ENCODE measurements at places on chromosomes 4 and X.

DNA sequence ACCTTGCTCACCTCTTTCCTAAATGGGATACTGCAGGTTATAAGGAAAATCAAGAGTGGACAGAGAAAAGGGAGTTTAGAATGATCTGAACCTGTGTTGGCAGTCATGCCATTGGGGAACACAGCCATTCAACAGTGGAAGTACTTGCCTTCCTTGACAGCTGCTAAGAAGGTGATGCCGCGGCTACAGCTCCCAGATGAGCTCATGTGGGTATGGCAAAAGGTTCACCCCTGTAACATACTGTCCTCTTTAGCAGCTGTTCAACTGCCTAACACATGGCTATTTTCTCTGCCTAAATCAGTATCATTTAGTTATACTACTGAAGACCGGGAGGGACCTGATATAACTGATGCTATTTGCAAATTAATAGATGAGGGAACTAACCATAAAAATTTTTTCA lies 76.8 kb downstream of the DCHS2 start:
- no peak for DNase-seq

DNA sequence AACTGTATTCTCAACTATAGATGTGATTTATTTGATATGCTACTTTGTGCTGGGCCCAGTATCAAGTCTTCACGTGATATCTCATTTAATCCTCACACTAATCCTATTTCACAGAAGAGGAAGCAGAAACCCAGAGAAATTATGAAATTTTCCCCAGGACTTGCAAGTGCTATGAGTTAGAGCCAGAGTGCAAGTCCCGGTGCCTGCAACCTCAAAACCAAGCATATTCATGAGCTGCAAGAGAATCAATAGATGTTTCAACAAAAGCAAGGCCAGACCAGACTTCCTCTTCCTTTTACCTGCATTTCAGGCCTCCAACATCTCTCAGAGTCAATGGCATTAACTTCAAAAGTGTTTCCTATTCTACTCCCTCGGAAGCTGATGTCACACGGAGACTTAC lies 92.2 kb upstream of the GATB start:
- DNase-seq = no peak

- no peak for DNase-seq
Measured at GRCh38 chr4:136558940-136559494, 973.3 kb downstream of the PCDH18 start.

GRCh38 chrX:87663421-87663820 lies 145.8 kb downstream of the KLHL4 start:
- DNase-seq = no peak

- DNase-seq = no peak
Measured at GRCh38 chr4:27807207-27807606, 946.6 kb downstream of the STIM2 start.

GRCh38 chr4:1950369-1950768 lies 58.4 kb downstream of the NELFA start:
- no peak for DNase-seq

GRCh38 chrX:125029131-125029530 lies 290.5 kb upstream of the TEX13C start:
- no peak for DNase-seq

DNA sequence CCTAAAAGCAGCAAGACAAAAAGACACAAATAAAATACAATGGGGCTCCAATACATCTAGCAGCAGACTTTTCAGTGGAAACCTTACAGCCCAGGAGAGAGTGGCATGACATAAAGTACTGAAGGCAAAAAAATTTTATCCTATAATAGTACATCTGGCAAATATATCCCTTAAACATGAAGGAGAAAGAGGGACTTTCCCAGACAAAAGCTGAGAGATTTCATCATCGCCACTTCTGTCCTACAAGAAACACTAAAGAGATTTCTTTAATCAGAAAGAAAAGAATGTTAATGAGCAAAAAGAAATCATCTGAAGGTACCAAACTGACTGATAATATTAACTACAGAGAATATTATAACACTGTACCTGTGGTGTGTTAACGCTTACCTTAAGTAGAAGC lies 86.4 kb downstream of the ANKRD17 start:
- DNase-seq = no peak

- no peak for DNase-seq
Measured at GRCh38 chrX:153692611-153693156, 5.0 kb downstream of the SLC6A8 start.

DNA sequence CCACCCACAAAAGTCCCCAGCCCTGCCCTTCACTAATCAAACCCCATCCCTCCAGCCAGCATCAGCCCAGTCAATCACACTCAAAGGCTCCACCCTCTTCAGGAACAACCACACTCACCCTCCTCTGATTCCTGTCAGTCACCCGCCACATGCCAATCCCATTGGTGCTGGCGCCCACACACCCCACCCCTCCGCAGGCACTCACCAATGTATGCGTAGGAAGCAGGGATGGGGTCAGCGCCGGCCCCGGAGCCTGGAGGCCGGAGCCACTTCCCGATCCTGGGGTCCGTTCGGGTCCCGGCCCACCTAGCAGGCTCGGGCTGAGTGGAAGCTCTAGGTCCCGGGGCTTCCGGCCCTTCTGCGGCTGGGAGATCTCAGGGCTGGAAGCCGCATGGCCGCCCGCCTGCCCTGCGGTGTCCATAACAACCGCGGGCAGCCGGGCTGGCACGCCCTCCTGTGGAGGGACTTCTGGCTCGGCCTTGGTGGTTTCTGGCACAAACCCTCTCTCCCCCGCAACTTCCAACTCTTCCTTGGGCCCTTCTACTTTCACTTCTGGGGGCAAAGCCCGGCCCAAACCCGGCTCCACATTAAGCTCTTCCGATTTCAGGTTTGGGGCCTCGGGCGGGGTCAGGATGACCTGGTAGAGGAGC lies 7.9 kb upstream of the CFP start:
- peak; percentile 49 for DNase-seq

- no peak for DNase-seq
Measured at GRCh38 chr4:156705311-156705710, 266.3 kb downstream of the PDGFC start.

DNA sequence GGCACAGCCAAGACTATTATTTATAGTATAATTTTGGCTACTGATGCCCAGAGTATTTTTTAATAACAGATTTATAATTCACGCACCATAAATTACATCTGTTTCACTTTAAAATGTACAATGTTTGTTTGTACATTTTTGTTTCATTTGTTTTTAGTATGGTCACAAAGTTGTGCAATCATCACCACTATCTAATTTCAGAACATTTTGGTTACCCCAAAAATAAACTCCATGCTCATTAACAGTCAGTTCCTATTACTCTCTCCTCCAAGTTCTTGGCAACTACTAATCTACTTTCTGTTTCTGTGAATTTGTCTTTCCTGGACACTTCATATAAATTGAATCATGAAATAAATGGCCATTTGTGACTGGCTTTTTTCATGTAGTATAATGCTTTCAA lies 176.7 kb downstream of the SH3BGRL start:
- no peak for DNase-seq

DNA sequence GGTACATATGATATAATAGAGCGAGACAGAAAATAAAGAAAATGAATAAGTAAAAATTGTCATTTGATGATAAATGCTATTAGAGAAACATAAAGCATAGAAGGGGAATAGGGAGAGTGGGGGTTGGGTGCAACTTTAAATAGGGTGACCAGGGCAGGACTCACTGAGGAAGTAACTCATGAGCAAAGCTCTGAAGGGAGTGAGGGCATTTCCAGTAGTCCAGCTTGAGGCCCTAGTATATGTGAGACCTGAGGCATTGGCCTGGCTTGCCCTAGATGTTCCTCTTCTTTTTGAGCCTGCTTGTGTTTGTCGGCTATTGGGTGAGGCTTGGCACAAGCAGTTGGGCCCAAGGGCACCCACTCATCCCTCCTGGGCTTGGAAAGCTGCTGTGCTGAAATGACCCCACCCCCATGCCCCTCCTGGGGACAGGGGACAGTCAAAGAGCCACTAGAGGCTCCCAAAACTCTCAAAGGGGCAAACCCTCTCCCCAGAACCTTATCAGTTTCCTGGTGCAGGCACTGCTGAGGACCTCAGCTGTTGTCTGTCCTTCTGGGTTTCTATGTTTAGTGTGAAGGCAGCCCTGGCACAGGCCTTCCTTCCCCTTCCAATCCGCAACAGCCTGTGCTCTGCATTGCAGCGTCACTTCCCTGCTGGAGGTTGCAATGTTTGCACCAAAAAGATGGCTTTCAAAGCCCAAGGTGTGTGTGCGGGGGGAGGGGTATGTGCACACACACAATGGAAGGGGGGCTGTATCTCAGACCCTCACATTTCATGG lies 40.1 kb downstream of the APLN start:
- no peak for DNase-seq

DNA sequence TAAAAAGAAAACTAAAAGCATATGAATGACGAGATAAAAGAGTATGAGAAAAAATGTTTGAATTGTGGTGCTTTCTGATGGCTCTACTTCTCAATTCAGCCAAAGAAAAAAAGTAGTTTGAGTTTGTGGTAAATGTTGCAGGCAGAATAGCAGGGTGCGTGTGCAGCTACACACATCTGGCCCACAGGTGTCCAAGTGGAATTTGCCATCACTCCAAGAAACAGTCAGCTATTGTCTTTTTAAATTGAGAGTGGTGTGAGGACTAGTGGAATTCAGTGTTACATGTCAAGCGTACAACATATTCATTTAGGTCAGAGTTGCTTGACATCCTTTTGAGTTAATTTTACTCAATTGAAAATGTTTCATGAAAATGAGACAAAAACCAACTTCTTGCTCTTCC lies 424.8 kb upstream of the MAD2L1 start:
- DNase-seq = no peak

- no peak for DNase-seq
Measured at GRCh38 chrX:125710403-125711062, 390.9 kb downstream of the TEX13C start.

DNA sequence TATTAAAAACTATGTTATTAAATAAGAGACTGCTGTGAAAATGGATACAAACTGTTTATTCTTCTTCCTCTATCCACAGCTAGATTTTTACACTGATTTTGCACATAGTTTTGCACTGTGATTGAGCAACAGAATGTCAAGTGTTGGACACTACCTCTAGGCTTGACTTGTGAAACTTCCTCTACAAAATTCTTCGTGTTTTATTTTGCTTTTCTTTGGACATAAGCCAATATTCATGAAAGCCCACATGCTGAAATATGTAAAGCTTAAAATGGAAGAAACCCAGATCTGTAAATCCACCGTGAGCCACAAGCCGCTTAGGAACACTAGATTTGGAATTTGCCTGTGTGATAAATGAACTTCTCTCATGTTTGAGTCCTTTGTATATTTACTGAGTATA lies 849.4 kb downstream of the FSTL5 start:
- no peak for DNase-seq

- DNase-seq = no peak
Measured at GRCh38 chrX:132887569-132887968, 70.9 kb downstream of the HS6ST2 start.

GRCh38 chr4:53908661-53909078 lies 155.7 kb downstream of the CHIC2 start:
- peak; percentile 53 for DNase-seq

DNA sequence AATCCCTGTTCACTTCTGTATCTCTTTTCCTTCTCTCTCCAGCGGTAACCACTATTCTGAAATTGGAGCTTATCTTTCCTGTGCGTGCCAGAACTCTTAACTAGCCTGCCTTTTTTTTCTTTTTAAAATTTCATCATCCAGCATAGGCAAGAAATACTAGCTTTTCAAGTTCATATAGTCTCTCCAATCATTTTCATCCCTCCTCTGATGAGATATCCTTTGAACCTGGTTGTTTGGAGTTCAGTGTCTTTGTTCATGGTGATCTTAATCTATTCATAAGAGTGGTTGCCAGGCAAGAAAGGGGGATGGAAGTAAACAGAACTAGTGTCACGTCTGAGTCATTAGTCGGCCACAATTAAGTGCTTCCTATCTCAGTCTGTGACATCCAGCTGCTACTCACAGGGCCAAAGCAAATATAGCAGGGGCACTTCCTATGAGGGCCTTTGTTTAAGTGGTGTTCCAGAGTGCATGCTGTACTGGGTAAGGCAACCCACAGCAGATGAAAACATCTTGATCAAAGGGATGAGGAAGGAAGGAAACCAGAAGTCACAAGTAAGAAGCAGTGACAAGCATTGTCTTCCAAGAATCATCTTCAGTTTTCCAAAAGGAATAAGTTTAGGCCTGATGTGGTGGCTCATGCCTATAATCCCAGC lies 56.4 kb upstream of the XIAP start:
- DNase-seq = peak; percentile 53

DNA sequence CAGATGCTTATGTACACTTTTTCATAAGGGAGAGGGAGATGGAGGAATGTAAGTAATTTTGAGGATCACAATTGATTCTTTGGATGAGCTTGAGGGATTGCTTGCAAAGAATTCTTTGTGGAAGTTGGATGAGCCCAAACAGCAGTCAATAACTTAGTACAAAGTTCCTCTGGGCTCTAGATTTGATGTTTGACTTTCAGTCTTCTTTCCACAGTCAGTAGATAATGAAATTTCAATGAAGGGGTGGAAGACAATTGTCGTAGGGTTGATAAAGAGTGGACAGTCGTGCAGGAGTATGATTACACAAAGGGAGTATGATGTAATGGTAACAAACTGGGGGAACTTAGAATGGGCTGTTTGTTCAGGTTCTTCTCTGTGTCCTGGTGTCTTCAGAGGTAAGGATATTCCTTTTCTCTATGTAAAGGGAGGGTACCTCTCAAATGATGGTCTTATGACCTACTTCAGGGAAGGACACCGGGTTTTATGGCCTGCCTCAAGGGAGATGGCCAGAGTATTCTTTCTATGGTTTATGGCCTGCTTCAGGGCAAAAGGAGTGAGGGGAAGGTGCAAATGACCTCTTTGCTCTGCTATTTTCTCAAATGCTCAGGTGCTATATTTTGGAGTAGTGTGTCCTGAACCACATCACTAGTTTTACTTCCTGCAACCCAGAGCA lies 1.7 kb upstream of the ABRAXAS1 start:
- DNase-seq = no peak

DNA sequence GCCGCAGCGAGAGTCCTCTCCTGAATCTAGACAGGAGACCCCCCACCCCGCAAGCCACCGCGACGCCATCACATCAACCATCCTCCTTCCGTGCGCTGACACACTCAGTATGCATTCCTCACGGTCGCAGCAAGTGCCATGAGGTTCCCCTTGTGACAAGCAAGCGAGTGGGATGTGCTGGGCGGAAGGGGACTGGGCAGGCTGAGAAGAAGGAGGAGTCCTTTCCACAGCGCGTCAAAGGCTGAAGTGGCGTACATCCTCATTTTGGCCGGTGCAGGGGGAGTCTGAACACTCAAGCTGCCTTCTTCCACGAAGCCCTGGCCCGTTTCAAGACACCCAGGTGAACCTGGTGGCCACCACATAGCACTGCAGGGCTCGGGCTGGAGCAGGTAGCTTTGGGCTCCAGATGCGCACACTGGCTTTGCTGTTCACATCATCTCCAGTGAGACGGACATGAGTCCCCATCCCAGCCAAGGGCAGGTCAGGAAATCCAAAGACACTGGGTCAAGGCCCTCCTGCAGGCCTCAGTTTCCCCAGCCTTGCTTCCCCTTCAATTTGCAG lies 30.4 kb downstream of the CCNQ start:
- DNase-seq = no peak
